ENCODE measurements at places on chromosomes 11 and 22. TPM values are rescaled to one million over a fixed set of nuclear protein-coding genes. Genes with fewer than 3 reads are reported as not detected.

- peak; percentile 91 for DNase-seq
Observed at GRCh38 chr11:9214765-9215164, 50.4 kb downstream of the DENND5A start.

DNA sequence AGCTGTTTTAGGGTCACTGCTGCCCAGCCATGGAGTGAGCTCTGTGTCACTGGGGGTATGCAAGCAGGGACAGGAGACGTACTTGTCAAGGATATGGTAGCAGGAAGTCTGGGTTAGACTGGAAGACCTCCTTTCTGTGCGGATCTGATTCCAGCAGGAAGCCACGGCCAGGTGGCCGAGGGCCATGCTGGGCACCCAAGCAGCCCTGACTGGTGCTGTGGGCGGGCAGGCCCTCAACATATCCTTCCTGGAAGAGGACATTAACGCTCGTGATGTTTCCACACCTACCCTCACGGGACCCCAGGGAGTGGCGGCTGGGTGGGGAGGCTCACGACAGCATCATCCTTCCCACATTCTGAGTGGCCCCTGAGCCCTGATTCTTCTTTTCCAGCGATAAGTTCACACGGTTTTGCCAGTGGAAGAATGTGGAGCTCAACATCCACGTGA lies 8.7 kb upstream of the ANKRD13D start:
- no peak for DNase-seq

GRCh38 chr11:47154616-47155570 lies 21.8 kb downstream of the ARFGAP2 start:
- no peak for DNase-seq

GRCh38 chr11:133029107-133029506 lies 503.2 kb downstream of the OPCML start:
- DNase-seq = no peak

DNA sequence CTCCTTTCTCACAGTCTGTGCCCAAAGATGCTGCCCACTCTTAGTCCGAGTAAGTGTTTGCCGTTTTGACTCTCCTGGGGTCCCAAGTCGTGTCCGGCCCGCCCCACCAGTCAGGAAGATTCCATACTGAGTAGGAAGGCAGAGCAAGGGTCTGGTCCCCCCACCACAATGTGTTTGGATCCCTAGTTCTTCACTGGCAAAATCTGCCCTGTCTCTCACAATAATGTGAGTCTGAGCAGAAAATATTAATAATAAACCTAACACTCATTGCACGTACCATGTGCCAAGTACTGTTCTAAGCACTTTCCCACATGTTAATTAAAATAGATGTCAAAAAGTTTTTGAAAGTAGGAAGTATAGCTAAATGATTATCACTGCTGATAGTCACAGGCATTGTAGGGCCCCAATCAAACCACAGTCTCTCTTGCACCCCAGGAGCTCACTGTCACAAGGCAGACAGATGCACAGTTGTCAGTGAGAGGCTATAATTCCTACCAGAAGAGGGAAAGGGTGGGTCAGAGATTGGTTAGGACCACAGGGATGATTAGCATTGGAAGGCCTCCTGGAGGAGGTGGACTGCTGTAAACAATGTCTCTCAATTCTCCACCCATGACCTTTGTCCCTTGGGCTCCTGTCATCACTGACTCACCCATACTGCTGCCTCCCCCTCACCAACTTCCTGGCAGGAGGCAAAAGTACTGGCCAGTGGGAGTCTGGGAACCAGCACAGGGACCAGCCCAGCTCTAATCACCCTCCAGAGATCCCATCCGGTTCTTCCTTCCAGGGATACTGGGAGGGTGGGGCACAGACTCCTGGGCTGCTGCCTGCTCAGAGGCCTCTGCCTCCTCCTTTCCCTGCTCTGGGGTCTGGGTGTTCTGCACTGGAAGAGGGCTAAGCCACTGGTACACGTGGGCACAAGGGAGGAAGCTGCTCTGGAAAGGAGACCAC lies 1.0 kb upstream of the POLD4 start:
- DNase-seq = peak; percentile 98

DNA sequence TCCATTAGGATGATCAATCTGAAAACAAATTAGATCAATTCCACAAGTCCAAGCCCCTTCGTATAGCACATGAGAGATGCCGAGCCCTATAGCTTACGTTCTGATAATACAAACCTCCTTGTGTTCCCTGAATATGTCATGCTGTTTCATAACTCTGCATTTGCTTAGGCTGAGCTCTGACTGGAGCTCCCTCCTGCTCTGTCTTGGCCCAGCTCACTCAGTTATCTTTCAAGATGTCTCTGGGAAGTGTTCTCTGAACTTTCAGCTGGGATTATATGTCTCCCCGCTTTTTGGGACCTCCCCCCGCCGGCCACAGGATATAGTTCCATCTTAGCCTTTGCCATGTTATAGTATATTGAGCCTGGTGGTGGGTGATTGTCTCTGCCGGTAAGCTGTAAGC lies 44.0 kb downstream of the FDX1 start:
- DNase-seq = no peak

The INS gene
- total RNA-seq = not detected

The NLRP14 gene
- not detected for total RNA-seq
